Nasal cavity respiratory epithelium epithelial cell of viscerocranial mucosa (primary cell): ENCODE measurements at places on chromosomes 16 and 17. TPM values are rescaled to one million over a fixed set of nuclear protein-coding genes. Genes with fewer than 3 reads are reported as not detected.

Gene KCNG4
- not detected in 2 replicates for total RNA-seq

Gene LGALS9
- total RNA-seq, result 0.34 and 1.5 TPM in 2 replicates

Gene RTN4RL1
- 0.34 and 0.71 TPM in 2 replicates for total RNA-seq

Gene SLC6A4
- 0.07 and 0.34 TPM in 2 replicates for total RNA-seq

Gene EME1
- 0.14 and 0.68 TPM in 2 replicates for total RNA-seq

Gene DNAH17
- under 0.01 and 0.07 TPM in 2 replicates for total RNA-seq

Gene CCL17
- not detected in 2 replicates for total RNA-seq

Gene HAS3
- 41.0 and 203 TPM in 2 replicates for total RNA-seq

Gene KIF19
- 0.07 TPM in 1 of 2 replicates, not detected in the other for total RNA-seq

Gene SMIM22
- total RNA-seq, result 2.1 and 5.8 TPM in 2 replicates

Gene RAB26
- 0.28 and 0.34 TPM in 2 replicates for total RNA-seq

Gene CCDC40
- 0.68 and 2.3 TPM in 2 replicates for total RNA-seq

Gene SNTB2
- total RNA-seq, result 13.0 and 22.9 TPM in 2 replicates

Gene ADGRG3
- total RNA-seq, result 0.07 TPM in 1 of 2 replicates, not detected in the other
